ENCODE measurements at places on chromosomes 2 and 18.
A peak's percentile ranks its signal among the peaks of the same experiment; 100 is the strongest.

GRCh38 chr2:11092701-11093335, 62.4 kb upstream of the SLC66A3 start:
- DNase-seq = no peak

DNA sequence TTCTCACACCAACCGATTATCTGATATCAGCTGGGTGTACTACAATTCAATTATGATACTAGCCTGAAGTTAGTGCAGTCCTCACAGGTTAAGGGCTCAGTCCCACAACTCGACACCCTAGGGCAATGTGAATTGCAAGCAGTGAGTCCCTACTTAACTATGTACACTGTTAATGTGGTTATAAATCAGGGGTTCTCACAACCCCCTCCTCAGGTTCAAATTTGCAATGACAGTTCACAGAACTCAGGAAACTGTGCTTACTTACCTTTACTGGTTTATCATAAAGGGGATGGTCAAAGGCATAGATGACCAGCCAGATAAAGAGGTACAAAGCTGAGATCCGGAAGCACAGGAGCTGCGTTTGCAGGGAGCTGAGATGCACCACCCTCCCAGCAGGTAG, 1379.1 kb upstream of the CDH2 start:
- no peak for DNase-seq

DNA sequence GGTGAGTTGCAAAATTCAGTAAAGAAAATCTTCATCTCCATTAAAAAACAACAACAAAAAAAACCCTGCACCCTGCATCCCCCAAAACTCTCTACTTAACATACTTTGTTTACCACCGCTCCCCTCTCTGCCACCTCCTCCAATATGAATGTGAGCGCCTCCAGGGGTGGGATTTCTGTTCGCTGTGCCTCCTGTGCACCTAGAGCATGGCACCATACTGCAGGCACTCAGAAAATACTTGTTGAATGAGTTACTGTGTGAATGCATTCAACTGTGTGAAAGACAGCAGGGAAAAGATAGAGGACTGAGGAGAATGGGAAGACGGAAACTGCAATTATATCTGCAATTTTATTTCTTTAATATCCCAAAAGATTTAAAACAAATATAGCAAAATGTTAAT, 4.5 kb downstream of the CEBPZ start:
- no peak for DNase-seq

DNA sequence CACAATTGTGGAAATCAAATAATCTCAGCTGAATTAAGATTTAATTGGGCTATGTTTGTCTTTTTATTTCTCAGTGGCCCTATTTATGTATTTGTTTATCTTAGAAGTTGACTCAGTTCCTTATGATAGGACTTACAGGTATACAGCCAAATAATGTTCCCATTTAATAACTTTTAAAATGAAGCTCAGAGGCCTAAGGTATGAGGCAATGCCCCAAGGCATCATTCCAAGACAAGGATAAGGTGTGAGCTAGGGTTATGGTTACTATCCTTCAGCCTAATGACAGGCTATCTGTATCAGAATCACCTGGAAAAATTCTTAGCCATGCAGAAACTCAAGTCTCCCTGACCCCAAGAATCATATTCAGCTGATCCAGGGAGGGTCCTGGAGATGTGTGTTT, 7.4 kb upstream of the NRBP1 start:
- no peak for DNase-seq

DNA sequence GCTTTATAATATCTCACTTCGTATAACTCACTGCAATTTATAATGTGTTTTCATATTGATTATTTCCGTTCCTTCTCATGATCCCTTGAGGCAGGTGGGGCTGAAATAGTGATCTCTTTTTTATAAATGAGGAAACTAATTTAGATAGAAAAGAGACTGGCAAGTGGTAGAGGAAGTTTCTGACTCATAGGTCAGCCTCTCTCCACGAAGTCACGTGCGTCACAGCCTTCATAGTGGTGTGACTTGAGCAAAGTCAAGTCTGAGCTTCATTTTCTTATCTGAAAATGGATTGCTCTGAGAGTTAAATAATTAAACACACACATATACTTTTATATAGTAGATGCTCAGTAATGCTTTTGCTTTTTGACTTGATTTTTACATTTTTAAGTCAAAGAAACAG, 19.9 kb downstream of the ABCG5 start:
- peak; percentile 23 for DNase-seq

DNA sequence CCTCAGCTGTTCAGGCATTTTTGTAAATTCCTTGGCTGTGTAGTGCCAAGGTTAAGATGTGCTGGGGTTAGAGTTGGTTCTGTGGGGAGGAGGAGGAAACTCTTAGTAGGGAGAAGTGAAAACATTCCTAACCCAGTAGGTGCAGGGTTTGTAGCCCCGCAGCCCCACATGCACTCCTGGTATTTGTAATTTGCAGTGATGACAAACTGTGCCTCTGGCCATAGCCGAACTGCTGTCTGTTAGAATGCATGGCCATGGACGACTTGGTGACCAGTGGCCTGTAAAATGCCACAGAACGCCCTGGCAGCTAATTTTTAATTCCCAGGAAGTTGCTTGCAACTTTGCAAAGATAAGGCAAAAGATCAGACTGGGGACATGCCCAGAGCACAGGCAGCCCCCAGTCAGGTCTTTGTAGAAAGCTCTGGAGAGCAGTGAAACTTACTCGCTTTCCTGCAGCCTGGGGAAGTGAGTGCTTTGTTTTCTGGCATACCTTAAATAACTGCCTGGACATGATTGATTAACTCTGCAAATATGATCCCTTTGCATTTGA, 38.4 kb downstream of the LYPD6B start:
- DNase-seq = no peak

- DNase-seq = no peak
Measured at GRCh38 chr2:24047703-24048033, 477 bp upstream of the WDCP start.

- peak; percentile 24 for DNase-seq
Measured at GRCh38 chr2:55052129-55053061, 2.1 kb upstream of the RTN4 start.

- DNase-seq = no peak
Measured at GRCh38 chr2:34474646-34475045, 875.5 kb upstream of the FAM98A start.

- DNase-seq = no peak
Measured at GRCh38 chr2:39534095-39534711, 97.1 kb upstream of the MAP4K3 start.

- DNase-seq = no peak
Measured at GRCh38 chr2:28680657-28681056, 71.0 kb upstream of the PPP1CB start.

DNA sequence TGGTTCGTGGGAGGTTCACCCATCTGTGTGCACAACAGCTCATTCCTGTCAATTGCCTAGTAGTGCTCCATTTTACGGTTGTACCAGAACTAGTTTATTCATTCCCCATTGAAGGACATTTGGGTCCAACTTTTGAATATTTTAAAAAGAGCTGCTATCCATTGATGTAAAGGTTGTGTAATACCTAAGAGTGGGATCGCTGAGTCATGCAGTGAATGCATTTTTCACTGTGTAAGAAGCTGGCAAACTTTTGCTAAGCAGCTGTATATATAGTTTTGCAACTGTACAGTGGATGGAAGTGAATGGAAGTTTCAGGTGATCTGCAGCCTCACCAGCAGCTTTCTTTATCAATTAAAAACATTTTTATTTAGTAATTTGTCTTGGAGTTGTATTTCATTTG, 104.5 kb downstream of the DCDC2C start:
- DNase-seq = peak; percentile 14

GRCh38 chr2:36708041-36708741, 11.7 kb downstream of the VIT start:
- no peak for DNase-seq

GRCh38 chr2:143192106-143192505, 62.9 kb downstream of the ARHGAP15 start:
- no peak for DNase-seq

Measured in amniotic epithelial cell (primary cell).